ENCODE measurements at places on chromosomes 3 and 15.

- no peak for DNase-seq
These were observed 173.2 kb downstream of the APBA2 start for GRCh38 chr15:29058903-29059539.

DNA sequence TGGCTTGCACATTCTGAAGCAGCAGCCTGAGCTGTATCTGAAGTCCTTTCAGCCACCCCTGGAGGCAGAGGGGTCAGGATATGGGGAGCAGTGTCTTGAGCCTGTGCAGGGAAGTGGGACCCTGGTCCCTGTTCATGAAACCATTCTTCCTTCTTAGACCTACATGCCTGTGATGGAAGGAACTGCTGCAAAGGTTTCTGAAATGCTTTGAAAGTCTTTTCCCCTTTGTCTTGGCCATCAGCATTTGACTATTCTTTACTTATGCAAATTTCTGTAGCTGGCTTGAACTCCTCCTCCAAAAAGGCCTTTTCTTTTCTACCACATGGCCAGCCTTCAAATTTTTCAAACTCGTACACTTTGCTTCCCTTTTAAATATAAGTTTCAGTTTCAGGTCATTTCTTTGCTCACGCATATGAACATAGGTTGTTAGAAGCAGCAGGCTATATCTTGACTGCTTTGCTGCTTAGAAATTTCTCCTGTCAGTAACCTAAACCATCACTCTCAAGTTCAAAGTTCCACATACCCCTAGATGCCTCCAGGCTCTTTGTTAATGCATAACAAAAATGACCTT is 62.3 kb downstream of the GALK2 start:
- no peak for DNase-seq

DNA sequence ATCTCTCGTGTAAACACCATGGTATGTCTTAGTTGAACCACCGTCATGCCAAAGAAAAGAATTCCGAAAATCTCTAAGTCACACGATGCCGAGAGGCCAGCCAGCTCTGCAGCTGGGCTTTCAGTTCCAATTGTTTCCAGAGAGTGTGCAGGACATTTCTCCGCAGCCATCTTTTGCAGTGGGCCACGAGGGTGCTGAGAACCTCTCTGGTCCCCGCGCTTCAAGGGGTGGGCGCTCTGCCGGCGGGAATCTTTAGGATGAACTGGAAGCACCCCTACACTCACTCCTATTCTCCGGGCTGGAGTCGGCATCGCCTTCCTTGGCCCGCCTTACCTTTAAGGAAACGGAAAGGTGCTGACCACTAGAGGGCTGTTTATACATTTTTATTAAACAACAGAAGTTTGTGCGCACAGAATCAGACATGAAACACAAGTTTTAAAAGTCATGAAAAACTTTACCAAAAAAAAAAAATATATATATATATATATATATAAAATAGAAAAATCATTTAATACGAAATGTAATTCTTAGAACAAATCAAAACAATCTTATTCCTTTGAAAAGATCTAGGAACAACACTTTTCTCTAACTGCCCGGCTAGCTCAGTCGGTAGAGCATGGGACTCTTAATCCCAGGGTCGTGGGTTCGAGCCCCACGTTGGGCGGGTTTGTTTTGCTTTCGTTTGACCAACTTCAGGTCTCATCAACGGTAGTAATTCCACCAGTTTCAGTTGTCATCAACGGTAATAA is 12.5 kb upstream of the MORF4L1 start:
- no peak for DNase-seq

DNA sequence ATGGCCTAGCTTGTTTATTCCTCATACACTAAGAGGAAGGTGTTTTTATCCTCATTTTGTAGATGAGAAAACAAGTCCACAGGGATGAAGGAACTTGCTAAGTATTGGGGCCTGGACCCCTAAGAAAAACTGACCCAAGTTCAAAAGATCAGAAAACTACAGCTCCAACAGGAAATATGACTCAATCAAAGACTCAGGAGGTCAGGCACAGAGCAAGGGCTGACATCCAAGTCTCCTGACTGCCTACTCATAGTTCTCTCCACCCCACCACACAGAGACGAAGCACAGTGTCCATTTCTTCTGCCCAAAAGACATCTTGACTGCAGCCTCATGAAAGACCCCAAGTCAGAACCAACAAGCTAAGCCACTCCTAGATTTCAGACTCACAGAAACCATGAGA is 26.9 kb upstream of the TPM1 start:
- DNase-seq = no peak

GRCh38 chr3:171660188-171660587 is 150.1 kb downstream of the PLD1 start:
- DNase-seq = no peak
